ENCODE measurements at places on chromosomes 7 and 10.

- DNase-seq = no peak
Observed at GRCh38 chr7:85023066-85023712, 163.7 kb downstream of the SEMA3D start.

DNA sequence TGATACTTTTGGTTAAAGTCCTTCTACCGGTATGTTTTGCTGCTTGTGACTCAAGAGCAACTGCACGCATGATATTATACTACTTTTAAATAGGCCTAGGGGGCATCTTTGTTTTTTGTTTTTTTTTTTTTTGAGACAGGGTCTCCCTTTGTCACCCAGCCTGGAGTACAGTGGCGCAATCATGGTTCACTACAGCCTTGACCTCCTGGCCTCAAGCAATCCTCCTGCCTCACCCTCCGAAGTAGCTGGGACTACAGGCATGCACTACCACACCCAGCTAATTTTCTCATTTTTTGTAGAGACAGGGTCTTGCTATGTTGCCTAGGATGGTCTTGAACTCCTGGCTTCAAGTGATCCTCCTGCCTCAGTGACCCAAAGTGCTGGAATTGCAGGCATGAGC, 80.2 kb downstream of the ZMYND11 start:
- no peak for DNase-seq

GRCh38 chr10:87818505-87819288, 671 bp upstream of the ATAD1 start:
- DNase-seq = peak; percentile 67

DNA sequence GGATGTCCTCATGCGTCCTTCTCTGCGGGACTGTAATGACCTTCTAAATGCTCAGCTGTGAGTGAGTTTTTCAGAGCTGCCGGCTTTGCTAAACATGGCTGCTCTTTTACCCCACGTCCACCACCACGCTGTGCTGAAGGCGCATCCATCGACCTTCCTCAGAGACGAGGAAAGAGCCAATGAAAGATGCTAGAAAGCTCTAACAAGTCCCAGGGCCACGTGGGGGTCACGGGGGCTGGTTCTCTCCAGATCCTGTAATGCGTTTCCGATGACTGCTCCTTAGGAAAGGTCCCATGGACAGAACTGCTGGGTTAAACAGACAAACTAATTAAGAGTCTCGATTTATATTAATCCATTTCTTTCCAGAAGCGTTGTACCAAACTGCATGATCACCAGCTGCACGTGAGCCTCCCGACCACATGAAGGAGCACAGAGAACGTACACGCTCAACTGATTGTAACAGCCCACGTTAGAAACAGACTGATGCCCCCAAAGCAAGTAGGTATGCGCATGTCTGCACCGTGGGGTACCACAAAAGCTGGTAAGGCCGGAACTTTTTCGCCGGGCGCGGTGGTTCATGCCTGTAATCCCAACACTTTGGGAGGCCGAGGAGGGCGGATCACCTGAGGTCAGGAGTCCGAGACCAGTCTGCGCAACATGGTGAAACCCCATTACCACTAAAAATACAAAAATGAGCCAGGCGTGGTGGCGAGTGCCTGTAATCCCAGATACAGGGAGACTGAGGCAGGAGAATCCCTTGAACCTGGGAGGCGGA, 109.6 kb downstream of the TCERG1L start:
- DNase-seq = peak; percentile 46

DNA sequence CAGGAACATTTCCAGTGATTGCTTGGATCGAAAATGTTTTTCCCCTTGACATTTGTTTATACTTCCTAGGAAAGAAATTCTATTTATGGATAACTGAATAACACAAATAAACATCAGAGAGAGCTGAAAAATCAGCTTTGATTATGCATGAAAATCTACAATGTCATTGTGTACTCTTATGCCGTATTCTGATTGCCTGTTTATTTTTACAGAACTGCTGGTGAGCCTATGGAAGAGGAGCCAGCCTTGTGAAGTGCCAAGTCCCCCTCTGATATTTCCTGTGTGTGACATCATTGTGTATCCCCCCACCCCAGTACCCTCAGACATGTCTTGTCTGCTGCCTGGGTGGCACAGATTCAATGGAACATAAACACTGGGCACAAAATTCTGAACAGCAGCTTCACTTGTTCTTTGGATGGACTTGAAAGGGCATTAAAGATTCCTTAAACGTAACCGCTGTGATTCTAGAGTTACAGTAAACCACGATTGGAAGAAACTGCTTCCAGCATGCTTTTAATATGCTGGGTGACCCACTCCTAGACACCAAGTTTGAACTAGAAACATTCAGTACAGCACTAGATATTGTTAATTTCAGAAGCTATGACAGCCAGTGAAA, 121.5 kb downstream of the TWIST1 start:
- no peak for DNase-seq

- no peak for DNase-seq
Observed at GRCh38 chr10:132169031-132169765, 17.6 kb upstream of the DPYSL4 start.

DNA sequence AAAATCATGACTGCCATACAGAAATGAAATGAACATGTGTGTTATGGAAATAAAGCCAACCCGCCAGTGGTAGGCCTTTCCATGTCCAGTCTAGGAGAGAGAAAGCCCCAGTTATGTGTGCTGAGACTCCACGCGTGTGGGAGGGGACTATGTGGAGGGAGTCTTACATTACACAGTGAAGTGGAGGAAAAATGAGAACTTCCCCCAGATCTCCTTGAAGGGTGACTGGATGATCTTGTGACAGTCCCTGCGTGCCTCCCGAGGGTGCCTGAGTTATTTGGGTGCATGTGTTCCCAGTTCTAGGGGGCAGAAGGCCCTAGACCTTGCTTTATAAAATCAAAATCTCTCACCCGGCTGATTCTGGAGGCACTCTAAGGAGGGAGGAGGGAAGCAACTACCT, 24.2 kb downstream of the UPP1 start:
- no peak for DNase-seq

DNA sequence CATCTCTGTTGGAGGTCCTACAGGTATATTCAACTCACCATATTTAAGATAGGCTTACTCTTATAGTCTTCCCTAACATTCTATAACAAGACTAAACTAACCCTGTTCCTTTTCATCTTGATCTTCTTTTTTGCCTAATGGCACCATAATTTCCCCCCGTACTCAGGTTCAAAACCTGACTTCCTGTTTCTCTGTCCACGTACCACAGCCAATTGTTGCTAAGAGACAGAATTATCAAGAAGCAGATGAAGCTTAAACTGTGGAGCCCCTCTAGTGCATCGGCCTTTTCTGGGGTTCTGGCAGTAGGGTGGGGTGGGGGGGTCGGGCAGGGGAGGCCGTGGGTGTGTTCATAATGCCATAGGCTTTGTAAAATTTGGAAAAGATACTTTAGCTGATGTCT, 109.2 kb downstream of the EVX1 start:
- DNase-seq = no peak

- no peak for DNase-seq
Observed at GRCh38 chr7:84389242-84389641, 194.7 kb upstream of the SEMA3A start.

DNA sequence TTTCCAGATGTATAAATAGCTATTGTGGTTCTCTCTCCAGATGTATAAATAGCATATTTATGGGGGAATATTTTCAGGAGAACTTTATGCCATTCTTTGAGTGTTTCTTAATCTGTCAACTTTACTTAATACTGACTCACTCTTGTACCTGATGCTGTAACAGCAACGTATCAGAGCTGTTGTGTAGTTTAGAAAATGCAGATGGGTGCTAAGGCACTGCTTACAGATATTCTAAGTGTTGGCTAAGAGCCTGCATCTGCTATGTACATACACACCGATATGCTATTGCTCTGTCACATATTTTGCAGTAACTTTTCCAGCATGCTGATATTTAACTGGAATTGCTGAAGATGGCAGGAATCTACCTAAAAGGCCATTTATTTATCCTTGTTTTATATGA, 71.9 kb downstream of the WDR37 start:
- no peak for DNase-seq

DNA sequence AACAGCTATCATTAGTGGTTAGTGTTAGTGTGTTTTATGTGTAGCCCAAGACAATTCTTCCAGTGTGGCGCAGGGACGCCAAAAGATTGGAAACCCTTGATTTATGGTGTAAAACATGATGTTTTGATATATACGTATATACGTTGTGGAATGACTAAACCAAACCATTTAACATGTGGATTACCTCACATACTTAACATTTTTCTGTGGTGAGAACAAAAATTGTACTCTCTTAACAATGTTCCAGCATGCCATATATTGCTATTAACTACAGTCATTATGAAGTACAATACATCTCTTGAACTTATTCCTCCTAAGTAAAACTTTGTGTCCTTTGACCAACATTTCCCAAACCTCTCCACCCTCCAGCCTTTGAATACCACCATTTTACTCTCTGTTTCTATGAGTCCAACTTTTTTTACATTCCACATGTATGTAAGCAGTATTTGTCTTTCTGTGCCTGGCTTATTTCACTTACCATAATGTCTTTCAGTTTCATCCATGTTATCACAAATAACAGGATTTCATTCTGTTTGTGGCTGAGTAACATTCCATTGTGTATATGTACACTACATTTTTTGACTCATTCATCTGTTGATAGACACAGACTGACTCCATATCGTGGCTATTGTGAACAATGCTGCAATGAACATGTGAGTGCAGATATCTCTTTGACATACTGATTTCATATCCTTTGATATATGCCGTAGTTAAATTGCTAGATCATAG, 42.2 kb upstream of the MAGI2 start:
- no peak for DNase-seq

DNA sequence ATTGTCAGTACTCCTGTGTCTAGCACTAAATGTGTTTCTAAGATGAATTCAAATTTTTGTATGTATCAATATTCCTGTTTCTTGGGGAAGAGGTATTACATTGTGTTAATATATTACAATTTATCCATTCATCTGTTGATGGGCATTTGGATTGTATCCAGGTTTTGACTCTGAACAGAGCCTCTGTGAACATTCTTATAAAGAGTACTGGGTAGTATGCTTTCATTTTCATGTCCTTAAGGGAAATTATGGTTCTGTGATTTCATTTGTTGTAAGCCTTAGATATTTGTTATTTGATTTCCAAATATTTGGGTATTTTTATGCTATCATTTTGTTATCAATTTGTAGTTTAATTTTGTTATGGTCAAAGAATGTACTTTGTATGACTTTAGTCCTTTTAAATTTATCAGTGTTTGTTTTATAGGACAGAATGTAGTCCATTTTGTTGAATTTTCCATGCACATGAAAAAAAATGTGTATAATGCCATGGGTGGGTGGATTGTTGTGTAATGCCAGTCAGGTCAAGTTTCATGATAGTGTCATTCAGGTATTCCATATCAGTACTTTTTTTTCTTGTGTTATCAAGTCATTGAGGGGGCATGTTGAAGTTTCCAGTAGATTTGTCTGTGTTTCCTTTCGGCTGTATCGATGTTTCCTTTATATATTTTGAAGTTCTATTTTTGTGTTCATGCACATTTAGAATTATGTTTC, 38.4 kb downstream of the STAM start:
- DNase-seq = no peak

GRCh38 chr10:11255796-11256444, 238.2 kb downstream of the CELF2 start:
- DNase-seq = no peak
